Stimulated activated CD4-positive, alpha-beta T cell treated with anti-CD3 and anti-CD28 coated beads, Interleukin-1b, Interleukin-23, amount 100 ng/mL, for 24 hours (primary cell): ENCODE measurements at places on chromosomes 7 and 10.

GRCh38 chr7:25091779-25092178, 33.3 kb downstream of the CYCS start:
- DNase-seq = no peak

- peak; percentile 17 for DNase-seq
Observed at GRCh38 chr10:8365935-8366911, 311.7 kb downstream of the GATA3 start.

- no peak for DNase-seq
Observed at GRCh38 chr10:125799451-125800182, 23.4 kb downstream of the UROS start.

DNA sequence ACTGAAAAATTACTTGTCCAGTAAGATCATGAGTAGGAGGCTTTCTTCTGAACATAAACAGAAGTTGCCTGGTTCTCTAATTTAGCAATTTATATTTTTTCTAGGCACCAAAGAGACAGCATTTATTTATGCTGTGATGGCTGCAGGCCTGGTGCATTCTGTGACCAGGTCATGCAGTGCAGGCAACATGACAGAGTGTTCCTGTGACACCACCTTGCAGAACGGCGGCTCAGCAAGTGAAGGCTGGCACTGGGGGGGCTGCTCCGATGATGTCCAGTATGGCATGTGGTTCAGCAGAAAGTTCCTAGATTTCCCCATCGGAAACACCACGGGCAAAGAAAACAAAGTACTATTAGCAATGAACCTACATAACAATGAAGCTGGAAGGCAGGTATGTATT, 2.8 kb downstream of the WNT16 start:
- no peak for DNase-seq

DNA sequence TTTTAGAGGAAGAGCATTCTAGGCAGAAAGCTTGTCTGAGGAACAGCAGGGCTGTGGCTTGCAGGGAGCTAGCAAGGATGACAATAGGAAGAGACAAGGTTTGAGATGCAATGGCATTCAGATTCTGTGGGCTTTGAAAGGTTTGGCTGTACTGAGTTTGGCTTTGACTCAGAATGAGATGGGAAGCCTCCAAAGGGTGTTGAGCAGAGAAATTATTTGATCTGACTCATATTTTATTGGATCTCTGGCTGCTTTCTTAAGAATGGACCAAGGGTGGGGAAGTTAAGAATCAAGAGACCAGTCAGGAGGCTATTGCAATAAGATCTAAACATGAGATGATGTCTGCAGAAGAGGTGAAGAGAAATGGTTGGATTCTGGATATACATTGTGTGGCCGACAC, 273.2 kb downstream of the CDK14 start:
- DNase-seq = no peak

DNA sequence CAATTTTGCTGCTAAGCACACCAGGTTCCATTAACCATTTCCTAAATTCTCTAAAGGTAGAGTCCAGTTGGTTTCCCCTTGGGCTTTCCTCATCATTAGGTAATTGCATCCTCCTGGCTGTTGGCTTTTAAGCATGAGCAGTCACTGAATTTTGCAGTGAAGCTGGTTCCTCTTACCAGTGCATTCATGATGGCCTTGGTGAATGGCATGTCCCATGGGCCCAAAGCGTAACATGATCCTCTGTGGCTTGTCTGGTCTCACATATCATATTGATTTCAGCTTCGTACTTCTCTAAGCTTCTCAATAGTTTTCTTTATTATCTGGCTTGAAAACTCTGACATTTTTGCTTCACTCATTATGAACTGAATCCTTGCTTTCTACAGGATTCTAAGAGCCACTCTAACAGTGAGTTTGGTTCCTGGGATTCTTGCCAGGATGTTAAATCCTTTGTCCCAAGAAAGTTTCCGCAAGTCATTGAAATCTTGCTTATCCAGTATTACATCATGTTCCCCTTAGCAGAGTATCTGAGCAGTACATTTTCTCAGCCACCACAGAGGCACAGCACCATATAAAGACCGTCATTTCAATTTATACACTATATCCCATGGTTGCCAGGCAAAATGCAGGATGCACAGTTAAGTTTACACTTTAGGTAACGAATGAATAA, 134.2 kb downstream of the PTN start:
- DNase-seq = no peak

DNA sequence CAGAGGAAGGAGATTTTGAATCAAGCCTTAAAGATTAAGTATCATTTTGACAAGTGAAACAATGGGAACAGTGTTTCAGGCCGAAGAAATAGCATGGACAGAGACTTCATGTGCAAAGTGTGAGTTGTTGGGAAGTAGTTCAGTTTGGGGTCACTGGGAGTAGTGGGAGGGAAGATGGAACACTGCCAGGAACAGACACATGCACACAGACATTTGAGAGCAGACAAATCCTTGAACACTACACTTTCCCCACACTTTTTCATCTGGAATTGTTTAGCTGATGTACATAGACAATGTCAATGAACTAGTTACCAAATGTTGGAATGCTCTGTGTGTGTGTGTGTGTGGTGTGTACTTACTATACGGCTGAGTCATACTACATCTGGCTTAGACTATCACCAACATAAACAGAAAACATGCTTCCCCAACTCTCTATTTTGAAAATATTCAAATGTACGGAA, 52.4 kb upstream of the LRRC17 start:
- no peak for DNase-seq

GRCh38 chr7:28407651-28408050, 4.7 kb upstream of the CREB5 start:
- DNase-seq = no peak

DNA sequence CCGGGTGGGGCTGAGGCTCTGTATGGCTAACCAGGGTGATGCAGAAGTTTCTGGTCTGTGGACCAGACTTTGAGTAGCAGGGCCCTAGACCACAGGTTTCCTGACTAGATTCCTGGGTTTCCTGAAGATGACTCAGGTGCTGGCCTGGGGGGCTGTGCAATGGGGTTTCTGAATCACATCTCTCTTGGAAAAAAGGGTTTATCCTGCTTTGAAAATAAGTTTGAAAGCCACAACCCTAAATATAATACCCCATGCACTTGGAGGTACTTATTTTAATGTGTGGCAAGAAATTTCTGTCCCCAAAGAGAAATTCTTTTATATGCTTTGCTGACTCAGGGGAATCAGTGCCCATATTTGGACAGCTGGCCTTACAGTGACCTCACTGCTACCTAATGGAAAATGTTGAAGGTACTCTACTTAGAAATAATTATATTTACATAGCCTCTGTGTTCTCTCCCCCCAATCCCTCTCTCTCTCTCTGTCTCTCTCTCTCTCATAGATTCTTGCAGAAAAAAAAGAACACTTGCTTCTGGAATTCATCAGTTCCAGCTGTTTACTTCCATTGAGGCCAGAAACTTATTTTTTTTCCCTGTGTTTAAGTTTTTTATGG, 184.4 kb upstream of the LYZL2 start:
- no peak for DNase-seq

DNA sequence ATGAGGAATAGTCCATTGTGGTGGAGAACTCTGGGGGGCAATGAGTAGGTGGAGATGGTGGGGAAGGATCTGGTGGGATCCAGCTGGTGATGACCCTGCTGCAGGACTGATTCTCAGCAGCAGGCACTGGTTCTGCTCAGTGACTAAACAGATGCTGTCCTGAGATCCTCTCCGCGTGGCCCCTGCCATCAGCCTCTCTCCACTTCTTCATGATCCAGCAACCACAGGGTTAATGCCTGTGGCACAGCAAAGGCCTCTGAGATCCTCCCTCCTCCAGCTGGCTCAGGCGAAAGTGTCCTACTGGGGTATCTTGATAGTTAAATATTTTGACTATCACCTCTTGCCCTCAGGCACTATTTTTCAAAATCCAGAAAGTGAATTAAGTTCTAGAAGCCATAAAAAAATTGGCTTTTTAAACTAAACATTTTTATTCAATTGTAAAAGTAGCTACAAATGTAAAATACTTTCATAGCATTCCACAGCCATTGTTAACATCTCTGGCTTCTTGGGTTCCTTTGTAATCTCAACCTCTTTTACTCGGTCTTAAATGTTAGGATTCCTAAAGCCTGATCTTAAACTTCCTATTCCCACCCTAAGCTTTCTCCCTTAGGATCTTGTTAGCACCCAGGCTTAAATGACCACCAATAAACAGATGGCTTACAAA, 13.1 kb downstream of the PLAU start:
- DNase-seq = no peak

DNA sequence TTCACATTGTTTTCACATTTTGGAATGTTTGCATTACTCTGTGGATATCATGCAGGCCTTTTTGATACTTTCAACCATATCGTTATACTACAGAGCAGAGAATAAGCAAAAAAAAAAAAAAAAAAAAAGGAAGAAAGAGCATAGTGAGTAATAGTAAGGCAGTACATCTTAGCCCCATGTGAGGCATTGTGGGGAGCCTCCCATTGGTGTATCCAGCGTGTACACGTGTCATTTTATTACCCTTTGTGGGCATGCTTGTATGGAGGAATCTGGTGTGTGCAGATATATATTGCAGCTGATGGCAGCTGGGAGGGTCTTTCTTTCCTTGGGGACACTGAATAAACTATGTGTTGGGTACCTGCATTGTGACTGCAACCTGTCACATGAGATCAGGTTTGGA, 19.6 kb downstream of the R3HCC1L start:
- no peak for DNase-seq

DNA sequence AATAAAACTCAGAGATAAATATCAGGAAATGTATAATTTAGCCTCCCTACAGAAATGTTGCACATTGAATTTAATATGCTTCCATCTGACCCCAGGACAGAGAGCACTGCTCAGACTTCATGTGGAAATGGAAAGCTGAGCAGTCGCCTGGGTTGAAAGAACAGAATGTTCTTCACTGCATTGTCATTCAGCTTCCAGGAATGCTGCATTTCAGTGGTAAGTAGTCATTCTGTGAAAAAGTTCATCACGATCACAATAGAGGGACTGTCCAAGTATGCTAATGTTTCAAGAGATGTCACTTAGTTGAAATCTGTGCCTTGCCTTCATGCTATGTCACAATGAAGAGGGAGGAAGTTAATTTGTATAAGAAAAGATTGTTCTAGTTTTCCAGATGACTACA, 147.3 kb downstream of the NRCAM start:
- no peak for DNase-seq

DNA sequence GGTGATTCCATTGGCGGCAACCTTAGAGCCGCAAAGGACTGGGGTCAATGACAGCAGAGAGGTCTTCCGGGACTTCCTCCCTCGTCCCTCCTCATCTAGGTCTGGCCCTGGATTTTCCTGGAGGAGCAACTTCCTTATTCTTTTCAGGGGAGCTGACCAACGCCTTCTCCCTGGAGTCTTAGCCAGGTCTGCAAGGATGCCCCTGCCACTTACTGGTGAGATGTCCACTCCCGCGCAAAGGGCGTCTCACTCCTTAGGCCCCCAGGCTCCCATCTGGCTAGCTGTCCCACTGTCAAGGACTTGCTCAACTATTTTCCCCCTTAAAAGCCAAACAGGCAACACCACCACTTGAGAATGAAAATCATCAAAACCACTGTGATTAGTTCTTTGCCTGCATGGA, 42.0 kb upstream of the NMT2 start:
- no peak for DNase-seq

- no peak for DNase-seq
Observed at GRCh38 chr10:128051548-128051947, 74.7 kb downstream of the MKI67 start.

- DNase-seq = peak; percentile 38
Observed at GRCh38 chr10:30059209-30060107, at the start of gene JCAD. JCAD (minus strand) TSS chr10:30059586; CDS start chr10:30047812, 11,774 bp downstream.

- no peak for DNase-seq
Observed at GRCh38 chr7:108973075-108973474, 403.4 kb downstream of the DNAJB9 start.

DNA sequence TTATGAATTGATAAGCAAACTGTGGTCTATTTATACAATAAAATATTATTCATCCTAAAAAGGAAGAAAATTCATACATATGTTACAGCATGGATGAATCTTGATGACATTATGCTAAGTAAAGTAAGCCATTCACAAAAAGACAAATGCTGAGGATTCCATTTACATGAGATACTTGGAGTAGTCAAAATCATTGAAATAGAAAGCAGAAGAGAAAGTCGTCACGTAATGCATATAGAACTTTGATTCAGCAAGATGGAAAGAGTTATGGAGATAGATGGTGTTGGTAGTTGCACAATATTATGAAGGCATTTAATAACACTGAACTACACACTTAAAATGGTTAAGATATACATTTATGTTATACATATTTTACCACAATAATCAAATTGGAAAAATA, 309.7 kb upstream of the KLF6 start:
- no peak for DNase-seq

- DNase-seq = no peak
Observed at GRCh38 chr10:33819206-33819605, 484.7 kb upstream of the NRP1 start.

DNA sequence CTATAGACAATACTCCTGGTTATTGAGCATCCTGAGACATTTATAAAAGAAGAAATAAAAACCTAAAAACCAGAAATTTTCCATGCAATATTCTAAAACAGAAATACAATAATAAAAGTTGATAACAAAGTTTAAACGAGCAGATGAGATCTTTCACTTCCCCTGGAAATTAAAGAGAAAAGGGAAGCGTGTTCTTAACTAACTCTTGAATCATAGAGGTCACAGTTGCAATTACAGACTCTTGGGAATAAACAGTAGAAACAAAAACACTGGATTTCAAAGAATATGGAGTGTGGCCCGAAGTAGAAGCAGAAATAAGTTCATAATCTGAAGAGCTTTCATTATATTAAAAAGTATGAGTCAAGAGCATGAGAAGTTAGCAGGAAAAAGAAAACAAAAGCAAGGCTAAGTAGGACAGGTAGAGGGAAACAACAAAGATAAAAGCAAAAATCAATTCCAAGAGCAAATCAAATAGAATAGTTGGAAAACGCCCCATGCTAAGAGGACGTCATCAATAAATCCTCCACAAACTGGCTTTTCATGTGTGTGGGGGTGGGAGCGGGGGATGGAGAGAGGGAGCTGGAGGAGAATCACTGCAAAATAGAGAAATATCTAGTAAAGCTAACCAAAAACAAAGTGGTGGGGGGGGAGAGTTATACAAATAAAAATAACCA, 55.2 kb upstream of the C10orf71 start:
- no peak for DNase-seq

GRCh38 chr7:84248843-84249242, 54.3 kb upstream of the SEMA3A start:
- no peak for DNase-seq

GRCh38 chr7:1669954-1670893, at the start of gene ELFN1:
ELFN1 (plus strand) TSS chr7:1670277; CDS start chr7:1744597, 74,320 bp downstream.
- no peak for DNase-seq

- DNase-seq = peak; percentile 36
Observed at GRCh38 chr7:98879198-98879978, 1.1 kb downstream of the TRRAP start.

GRCh38 chr10:17464545-17464944, 10.2 kb upstream of the ST8SIA6 start:
- DNase-seq = no peak

DNA sequence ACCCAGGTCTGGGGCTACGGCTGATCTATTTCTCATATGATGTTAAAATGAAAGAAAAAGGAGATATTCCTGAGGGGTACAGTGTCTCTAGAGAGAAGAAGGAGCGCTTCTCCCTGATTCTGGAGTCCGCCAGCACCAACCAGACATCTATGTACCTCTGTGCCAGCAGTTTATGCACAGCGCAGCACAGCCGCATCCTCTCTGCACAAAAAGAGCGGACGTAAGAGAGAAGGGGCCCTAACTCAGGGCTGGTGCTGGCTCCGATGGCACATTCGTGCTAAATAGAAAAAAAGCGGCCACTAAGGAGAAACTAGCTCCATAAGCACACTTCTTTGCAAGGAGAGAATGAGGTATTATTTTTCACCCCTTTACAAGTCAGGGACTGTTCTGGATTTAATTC, 28.3 kb upstream of the PRSS1 start:
- no peak for DNase-seq
